ENCODE measurements at places on chromosomes 6 and 20.

GRCh38 chr6:21208081-21208795 lies 385.3 kb upstream of the SOX4 start:
- DNase-seq = no peak

DNA sequence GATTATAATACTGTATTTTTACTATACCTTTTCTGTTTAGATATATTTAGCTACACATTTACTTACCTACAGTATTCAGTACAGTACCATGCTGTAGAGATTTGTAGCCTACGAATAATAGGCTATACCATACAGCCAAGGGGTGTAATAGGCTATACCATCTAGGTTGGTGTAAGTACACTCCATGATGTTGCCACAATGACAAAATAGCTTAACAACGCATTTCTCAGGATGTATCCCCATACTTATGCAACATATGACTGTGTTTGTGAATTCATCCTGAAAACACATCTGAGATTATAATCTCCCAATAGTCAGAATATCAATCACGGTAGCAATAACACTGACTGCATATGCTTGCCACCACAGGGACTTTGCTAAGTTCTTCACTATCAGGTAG lies 20.7 kb downstream of the B4GALT5 start:
- DNase-seq = no peak

GRCh38 chr20:6611911-6612605 lies 155.4 kb upstream of the BMP2 start:
- no peak for DNase-seq

DNA sequence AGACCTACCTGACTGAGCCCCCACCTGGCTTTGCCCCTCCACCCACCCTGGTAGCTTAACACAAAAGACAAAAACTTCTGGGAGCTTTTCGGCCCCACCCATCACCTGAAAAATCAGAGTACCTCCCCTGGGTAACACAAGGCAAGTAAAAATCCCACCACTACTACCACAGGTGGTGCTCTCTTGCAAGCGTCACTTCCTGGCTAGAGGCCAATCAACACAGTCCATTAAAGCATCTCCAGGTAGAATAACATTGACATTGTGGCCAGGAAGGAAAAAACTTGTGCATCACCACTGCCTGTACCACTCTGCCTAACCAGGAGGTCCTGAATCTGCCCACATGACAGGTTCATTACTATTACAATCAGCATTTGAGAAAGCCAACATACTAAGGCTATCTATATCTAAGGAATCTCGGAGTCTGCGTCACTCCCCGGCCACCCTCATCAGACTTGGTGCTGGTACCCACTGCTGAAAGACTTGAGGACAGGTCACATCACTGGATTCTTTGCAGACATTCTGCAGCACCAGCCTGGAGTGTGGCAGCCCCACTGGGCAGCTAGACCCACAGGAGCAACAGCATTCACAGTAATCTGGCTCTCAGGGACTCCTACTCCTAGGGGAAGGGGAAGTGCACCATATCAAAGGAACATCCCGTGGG lies 125.9 kb downstream of the CDK19 start:
- DNase-seq = no peak

- DNase-seq = no peak
Observed at GRCh38 chr6:36201612-36202011, 5.1 kb downstream of the BRPF3 start.

DNA sequence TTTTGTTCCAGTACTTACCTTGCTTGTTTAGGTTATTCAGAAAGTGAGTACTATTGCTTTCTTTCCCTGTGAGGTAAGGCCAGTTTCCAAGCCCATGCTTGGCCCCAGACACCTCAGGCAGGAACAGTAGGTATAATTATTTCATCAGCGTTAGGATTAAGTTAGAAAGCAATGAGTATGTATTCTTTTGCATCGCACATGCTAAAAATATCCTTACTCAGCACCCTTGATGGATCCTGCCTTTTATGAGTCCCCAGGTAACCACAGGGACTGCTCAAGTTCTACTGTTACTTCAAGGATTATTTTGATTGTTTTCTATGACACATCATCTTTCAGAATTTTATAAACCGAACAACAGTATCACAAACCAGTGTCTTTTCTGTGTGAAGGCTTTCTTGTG lies 128.9 kb downstream of the FARS2 start:
- DNase-seq = no peak

DNA sequence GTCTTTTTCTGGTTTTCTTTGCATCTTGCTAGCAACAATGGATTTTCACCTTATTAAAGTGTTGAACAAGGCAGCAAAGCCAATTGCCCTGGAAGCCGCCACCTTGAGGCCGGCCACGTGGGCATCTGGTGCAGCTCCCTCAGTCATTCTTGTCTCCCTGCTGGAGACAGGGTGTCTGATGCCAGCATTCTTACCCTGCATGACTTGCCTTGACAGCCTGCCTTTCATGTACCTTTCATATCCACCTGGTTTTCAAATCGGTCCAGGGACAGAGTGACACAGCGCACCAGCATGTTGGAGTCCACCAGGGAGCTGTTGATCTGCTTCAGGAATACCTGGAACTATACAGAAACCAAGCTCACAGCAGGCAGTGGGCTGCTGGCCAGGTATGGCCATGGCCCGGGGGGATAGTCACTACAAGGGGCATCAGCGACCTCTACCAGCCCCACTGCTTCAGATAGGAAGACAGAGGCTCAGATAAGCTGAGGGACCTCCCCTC lies 49.8 kb downstream of the MYH7B start:
- DNase-seq = peak; percentile 54

DNA sequence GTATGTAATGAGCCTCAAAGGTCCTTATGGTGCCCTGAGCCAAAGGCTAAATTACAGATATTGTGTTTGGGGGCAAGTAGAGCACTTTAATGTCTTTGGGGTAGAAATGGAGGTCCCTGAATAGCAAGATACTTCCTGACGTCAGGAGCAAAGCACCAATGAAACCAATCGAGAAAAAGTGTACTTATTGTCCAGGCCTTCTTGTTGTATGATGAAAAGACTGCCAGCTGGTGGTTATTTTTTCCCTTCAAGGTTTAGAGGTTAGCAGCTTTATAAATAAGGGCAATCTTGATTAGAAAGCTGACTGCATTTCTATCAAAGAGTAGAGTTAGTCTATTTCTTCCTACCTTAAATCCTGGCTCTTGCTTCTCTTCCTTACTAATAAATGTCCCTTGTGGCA lies 76.1 kb upstream of the HSF2 start:
- DNase-seq = no peak

DNA sequence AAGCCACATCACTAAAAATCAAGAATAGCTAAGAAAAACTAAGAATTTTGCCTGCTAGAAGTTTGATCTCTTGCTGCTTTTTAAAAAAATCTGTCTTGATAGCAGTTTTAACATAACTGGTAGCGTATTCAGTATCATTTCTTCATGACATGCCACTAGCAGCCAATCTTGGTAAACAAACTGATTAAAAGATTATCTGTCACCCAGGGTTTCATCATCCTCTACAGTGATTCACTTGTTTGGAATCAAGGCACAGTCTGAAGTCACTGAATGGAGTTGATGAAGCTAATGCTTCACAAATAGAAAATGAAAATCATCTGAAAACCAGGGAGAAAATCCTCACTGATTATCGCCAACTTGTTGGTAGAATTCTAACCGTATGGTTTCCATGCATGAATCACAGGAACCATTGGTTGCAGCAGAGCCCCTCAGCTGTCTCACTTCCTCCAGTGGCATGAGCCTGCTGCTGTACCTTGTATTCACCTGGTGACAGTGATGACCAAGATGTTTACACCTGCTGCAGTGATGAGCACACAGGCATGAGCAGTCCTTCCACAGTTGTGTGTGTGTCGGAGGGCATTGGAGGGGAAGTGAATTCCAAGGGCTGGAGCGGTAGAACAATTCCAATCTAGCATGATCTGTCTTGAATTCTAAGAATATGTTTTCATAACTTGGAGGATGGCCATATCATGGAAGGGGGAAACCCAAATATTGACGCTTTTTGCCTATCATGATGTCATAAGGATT lies 275.0 kb downstream of the KHDC1L start:
- DNase-seq = peak; percentile 49

GRCh38 chr20:25283221-25283951 lies 35.5 kb downstream of the PYGB start:
- DNase-seq = peak; percentile 74

GRCh38 chr20:59352990-59353389 lies 52.6 kb downstream of the EDN3 start:
- no peak for DNase-seq

GRCh38 chr20:59750209-59750840 lies 146.0 kb downstream of the PHACTR3 start:
- DNase-seq = no peak

- DNase-seq = no peak
Observed at GRCh38 chr6:110542311-110543024, 66.1 kb upstream of the SLC22A16 start.

DNA sequence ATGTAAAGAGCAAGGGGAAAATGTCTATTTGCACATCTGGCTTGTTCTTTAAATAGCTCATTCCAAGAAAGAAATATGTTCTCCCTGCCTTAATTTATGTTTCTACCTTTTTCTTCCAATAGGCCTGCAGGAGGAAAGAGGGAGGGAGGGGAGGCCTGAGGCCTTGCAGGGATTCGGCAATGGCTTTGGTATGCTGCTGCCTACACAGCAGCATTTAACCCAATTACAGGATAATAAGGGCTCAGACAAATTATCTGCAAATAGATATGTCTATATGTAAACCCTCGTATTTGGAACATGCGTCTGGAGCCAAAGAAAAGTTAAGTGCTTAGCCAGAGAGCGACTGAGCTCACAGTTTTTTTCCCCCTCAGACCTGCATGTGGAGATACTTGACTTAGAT lies 277.2 kb downstream of the CDC5L start:
- no peak for DNase-seq

GRCh38 chr6:157496534-157497095 lies 115.6 kb downstream of the ZDHHC14 start:
- no peak for DNase-seq

Measured in osteoblast (primary cell).